ENCODE measurements at places on chromosomes 12 and 14.
A peak's percentile ranks its signal among the peaks of the same experiment; 100 is the strongest.

GRCh38 chr12:6533653-6533922, 729 bp upstream of the GAPDH start:
- DNase-seq = no peak

DNA sequence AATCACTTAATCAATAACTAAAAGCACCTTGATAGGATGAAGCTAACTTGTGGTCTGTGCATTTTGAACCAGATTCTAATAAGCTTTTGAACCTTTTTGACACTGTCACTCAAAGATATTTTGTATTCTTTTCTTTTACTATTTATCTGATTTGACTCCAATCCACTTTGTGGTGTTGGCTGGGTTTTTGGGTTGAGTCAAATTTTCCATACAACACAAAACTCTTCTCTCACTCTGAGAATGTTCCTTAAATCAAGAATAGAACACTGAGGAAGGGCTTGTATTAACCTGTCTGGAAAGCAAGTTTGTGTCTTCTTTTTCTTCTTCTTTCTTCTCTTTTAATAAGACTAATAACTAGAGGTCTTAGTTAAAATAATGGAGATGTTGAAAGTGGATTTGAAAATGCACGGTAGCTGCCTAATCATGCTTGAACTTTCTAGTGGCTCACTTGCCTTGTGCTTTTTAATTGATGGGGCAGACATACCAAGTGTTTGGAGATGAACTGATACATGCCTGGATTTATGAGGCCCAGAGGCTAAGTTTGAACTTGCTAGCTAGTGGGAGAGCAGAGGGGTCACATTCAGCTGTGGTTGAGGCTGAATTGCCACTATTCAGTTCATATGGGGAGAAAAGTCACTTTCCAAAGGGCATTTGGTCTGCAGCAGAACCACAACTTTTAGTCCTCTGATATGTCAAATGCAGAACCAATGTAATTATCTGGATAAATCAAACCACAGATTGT, 93.5 kb upstream of the PTHLH start:
- DNase-seq = no peak

DNA sequence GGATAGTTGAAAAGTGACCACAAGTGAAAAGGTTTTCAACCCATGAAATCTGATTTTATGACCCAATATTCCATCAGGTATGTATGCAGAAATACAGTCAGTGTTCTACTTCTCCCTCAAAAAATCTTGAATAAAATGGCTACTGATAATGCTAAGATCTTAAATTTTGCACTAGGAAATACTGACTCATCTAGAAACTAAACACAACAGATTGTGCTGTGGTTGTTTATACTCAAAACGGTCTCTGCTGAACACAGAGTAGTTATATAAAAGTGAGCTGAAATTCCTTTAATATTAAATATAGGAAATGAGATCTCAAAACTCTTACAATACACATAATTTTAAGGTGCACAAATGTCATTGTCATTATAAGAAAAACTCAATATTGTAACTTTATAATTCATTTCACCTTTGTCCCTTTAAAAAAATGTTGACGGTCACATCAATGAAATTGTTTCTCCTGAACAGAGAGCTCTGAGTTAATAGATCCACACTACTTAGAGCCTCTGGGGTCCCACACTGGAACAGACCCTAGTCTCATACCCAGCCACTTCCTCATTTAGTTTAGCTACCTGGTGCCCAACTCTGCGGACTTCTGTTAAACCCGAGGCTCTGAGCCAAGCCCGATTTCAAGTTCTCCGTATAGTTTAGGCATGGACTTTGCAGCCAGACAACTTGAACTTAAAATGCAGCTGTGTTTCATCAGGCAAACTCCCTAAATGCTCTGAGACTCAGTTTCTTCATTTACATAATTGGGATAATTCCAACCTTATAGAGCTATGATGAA, 9.3 kb downstream of the COCH start:
- DNase-seq = no peak

DNA sequence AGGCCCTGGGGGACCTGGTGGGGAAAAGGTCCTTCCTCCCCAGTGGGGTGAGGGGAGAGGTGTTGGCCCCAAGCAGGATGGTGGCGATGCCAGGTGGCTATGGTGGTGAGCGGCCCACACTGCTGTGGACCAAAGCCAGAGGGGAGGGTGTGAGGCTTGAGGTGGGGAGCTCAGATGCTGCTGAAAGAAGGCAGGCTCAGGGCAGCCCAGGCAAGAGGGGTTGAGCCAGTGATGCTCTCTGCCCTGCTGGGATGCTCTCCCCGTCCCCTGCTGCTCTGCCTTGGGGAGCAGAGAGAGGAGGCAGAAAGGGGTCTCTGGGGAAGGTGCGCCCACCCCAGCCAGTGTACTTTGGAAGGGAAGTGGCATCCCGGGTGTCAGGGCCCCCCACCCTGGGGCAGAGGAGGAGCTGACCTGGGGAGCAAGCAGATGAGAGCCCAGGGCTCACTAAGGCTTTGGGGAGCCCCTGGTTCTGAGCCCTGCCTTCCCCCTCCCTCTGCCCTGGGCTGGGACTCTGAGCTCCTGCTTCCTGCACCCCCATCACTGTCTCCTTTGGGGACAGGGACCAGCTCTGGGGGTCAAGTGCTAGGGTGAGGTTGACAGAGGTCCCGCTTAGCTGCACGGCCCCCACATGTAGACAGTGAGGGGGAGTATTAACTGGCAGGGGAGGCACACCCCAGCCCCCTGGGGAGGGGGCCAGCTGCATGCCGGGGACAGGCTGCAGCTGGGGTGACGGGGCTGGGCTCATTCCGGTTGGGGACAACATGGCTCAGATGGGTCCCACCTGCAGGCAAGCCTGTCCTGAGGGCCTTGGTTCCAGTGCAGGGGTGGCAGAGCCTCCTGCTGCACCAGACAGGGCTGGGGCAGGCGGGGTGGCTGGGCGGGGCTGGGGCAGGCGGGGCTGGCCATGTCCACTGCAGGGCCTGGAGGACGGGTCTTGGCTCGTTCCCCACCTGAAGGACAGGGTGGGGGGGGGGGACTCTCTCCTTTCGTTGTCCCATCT, 124.4 kb downstream of the KIF26A start:
- no peak for DNase-seq

- no peak for DNase-seq
Measured at GRCh38 chr14:78701246-78701645, 531.1 kb downstream of the NRXN3 start.

- peak; percentile 63 for DNase-seq
Measured at GRCh38 chr14:103880348-103881267, 33.2 kb upstream of the PPP1R13B start.

DNA sequence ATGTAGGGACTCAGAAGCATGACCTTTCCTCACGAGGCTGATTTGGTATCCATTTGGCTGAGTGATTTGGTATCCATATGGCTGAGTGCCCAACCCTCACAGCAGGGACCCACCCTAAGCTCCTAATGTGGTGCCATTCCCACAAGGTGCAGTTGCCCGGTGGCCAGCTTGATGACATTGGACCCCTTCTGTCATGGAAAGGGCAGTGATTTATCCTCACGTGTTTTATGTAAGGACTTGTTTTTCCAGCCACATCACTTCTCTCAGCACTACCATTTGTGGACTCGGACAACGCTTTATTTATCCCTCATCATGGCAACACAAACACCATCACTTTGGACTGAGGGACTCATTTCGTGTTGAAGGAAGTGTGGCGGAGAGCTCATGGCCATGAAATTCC, 8.5 kb upstream of the CDC42BPB start:
- no peak for DNase-seq

DNA sequence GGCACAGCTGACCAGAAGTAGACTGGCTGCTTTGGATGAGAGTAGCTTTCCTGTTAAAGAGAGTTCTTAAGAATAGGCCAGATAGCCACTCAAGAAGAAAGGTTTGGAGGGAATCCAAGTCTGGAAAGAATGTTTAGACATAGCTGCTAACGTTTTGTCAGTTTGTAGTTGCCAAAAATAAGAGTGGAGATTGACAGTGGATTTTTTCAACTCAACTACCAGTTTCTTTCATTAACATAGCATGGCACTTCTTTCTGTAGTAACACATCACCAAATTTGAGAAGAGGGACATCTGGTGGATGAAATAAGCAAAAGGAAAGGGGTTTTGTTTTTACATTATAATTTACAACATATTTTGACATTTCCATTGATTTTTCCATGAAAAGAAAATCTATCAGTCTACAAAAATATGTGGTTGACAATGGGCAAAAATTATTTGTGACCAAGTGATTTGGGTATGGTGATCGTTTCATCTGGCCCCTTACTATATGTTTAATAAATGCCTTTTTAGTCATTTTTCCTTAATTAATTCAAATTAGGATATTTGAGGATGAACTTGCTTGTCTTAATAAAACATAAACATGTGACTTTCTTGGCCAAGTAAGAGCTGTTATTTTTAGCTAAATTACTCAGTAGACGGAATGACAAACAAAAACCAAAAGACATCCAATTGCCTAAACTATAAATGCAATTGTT, 71.1 kb downstream of the PTPRR start:
- no peak for DNase-seq

DNA sequence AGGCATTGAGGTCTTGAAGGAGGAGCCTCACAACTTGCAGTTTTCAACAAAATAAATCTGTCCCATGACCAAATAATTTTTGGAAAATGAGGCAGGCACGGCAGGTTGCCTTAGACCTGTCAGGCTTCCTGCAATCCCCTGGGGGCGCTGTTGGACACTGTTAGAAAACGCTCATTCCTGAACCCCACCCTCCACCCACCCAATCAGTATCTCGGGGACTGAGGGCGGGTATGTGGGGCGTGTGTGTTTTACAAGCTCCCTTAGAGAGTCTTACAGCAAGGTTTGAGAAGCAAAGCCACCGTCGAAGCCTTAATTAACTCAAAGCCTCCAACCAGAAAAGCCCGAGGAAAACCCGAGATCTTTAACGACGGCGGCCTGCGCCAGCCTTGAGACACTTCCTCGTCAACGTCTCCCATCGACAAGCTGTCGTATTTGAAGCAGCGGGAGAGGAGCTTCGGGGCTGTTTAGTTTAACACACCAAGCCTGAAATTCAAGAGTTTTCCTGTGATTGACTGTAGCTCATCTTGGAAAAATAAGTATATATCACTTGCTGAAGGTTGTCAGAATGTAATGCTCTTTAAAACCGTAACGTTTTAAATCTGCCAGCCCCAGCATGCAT, 123.0 kb downstream of the GLT1D1 start:
- DNase-seq = no peak

DNA sequence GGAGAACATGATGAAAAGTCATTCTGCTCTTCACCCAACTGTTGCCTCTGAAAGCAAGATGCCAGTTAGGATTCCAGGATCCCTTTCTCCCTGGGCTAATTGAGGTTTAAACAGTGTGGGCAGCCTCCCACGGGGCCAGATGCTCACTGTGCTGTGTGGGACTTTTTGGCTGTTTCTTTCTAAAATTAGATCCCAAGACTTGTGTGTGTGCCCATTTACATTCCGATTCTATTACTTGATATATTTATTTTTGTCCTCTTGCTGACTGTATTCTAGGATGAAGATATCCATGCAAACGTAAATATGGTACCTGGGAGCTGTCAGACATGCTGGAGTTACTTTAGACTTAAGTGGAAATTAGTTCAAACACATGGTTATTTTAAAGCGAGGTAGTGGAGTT, 6.2 kb downstream of the IFT43 start:
- no peak for DNase-seq

DNA sequence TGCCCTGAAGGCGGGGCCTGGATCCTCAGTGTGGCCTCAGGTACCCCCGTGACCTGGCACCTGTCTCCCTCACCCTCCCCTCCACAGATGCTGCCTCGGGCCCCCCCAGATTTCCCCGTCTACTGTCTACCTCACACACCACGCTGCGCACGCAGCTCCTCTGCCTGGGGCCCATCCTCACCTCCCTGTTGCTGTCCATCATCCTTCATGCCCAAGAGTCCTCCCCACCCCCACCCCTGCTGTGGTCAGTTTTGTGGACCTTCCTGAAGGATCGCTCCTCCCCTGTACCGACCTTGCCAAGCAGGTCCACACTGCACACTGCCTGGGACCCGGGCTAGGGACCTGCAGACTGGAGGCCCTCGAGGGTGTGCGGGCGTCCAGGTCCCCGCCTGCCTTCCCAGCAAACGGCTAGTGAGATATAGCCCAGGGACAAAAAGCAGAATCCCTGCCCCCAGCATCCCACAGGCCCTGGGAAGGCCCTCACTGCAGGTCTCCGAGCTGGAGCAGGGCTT, 197.4 kb upstream of the DIO3 start:
- no peak for DNase-seq

DNA sequence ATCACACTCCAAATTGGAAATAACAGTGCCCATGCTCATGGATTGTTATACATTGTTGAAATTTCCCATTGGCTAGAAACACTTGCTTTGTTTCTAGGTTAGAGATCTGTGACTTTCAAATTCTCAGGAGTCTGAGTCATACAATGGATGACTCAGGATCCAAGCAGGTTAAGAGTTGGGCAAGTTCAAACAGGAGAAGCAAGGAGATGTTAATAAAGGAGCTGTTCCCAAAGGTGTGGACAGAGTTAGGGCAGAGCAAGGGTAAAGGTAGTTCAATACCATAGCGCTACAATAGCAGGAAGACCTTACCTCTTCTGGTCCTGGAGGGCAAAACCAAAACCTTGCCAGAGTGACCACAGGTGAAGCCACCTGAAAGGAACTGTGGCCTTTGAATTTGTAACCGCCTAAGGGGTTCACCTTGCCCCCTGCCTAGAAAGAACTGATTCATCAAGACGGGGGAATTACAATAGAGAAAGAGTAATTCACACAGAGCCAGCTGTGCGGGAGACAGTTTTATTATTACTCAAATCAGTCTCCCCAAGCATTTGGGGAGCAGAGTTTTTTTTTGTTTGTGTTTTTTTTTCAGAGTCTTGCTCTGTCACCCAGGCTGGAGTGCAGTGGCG, 4.2 kb upstream of the AMN1 start:
- DNase-seq = peak; percentile 31

DNA sequence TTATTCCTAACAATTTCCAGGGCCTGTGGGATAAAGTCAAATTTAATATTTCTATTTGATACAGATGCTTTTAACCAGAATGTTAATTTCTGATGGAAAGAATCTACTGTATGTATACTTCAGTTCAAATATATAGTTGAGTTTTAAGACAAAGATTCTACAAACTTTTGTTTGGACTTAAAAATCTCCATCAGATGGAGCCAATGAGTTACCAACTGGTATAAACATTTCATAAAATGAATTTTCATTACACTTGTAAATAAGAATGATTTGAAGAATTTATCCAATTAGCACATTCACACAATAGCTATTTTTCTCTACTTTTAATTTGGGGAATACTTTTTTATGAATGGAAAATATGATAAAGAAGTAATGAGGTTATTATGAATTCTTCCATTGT, 425.2 kb upstream of the MIS18BP1 start:
- DNase-seq = no peak

DNA sequence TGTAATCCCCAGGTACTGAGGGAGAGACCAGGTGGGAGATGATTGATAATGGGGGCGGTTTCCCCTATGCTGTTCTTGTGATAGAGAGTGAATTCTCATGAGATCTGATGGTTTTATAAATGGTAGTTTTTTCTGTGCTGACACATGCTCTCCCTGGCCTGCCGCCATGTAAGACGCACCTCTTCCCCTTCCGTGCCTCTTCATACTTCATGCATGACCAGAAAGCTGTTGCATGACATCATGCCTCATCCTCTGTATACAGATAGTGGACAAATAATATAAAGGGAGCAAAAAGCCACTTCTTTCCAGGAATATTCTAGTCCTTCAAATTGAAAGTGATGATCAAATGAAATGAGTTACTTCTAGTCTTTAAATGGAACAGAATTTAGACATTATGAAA, 47.3 kb upstream of the LRIG3 start:
- DNase-seq = no peak

- DNase-seq = peak; percentile 50
Measured at GRCh38 chr12:93591137-93591868, 18.8 kb downstream of the SOCS2 start.

GRCh38 chr12:20426191-20426590, 57.9 kb downstream of the PDE3A start:
- no peak for DNase-seq
